Fibroblast of the aortic adventitia (primary cell): ENCODE measurements at places on chromosomes 3 and 15. TPM values are rescaled to one million over a fixed set of nuclear protein-coding genes. Genes with fewer than 3 reads are reported as not detected.
A peak's percentile ranks its signal among the peaks of the same experiment; 100 is the strongest.

DNA sequence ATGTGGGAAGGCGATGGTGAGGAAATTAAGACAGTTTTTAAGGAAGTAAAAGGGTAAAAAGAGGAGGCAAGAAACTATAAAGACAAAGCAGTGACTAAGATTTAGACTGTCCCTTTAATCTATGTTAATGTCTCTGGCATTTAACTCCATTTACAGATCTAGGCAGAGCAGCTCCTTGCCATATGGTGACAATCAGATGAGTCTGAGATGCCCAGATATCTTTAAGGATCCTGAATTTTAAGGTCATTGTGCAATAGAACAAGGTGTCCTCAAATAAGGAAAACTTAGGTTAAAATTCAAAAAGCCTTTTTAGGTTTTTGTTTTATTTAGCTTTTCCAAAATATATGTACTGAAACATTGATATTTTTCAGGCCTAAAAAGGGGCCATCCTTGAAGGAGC, 24.1 kb downstream of the RASGRP1 start:
- no peak for DNase-seq

DNA sequence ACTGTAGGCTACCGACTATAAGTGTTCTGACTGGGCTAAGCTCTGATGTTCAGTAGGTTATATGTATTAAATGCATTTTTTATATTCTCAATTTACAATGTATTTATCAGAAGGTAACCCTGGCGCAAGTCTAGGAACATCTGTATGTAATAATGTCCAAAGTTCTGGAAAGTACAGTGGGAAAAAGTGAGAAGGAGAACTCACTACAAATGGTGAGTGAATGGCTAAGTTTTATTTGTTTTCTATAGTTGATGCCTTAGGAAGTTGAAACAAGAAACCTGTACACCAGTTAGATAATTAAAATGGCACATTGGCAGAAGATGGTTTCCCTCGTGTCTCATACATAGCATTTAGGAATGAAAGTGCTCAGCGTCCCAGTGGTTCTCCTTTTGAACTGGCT, 333.4 kb upstream of the THRB start:
- DNase-seq = no peak

DNA sequence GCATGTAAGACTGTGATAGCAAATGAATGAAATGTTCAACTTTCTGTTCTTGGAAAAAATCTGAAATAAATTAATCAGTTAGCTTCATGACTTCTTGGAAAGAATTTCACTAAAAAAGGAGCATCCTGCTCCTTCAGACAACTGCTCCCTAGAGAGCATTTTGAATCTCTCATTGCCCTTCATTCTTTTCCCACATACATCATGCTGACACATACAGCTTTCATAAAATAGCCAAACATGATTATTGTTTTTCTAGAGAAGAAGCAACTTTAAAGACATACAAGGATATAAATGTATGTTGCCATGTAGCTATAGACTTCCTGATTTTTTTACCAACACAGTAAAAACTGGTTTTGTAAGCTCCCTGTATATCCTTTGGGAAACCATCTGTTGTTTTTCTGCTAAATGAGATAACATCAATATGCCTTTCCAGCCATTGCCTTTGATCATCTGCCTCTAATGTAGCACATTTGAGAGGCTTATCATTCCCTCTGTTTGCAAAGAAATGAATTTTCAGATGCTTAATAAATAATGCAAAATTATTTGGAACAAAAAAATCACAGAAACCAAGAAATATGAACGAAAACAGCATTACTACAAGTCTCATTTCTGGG, 248.2 kb upstream of the GPR149 start:
- no peak for DNase-seq

DNA sequence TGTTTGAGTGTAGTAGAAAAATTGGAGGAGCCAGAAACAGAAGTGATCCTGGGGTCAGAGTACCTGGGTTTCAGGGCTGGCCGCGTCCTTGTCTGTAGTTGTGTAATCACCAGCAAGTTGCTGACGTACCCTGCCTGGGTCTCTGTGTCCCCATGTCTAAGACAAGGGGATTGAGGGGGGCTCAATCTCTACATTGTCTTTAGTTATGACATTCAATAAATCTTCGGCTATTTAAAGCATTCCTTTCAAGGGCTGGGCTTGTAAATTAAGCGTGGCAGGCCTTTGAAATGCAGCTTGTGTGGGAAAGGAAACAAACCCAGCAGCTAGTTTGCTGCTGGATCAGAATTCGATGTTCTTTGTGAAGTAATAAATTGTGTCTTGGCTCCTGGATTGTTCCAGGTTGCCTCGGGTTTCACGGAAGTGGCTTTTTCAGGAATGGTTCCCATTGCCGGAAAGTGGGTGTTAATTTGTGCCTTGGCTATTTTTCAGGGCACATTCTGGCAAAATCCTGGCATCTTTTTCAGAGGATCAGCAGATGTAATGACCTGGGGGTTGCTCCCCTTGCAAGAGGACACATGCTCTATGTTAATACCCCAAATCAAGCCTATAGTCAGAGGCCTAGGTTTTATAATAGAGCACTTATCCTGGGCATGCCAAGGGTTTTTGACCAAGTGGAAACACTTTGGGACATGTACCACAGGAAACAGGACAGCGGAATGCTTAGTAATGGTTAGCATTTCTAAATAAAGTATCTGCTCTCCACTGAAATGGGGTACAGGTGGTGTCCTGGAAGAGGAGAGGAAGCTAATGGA, 294.8 kb upstream of the NR2E3 start:
- DNase-seq = no peak

DNA sequence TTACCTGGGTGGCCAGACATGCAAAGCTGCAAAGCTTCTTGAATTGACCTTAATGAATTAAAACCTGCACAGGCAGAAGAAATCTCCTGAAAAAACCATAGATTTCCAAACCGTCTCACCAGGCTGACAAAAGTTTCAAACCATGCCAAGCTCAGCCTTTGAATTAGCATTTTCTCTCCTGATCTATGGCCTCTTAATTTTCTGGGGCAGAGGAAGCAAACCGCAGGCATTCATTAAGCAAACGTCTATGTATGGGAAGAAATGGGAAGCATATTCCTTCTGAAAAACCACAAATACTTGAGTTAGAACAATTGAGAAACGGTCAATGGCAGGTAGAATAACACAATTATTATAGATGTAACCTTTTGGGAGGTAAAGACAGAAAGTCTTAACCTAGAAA, 500.2 kb upstream of the NR2F2 start:
- DNase-seq = no peak

DNA sequence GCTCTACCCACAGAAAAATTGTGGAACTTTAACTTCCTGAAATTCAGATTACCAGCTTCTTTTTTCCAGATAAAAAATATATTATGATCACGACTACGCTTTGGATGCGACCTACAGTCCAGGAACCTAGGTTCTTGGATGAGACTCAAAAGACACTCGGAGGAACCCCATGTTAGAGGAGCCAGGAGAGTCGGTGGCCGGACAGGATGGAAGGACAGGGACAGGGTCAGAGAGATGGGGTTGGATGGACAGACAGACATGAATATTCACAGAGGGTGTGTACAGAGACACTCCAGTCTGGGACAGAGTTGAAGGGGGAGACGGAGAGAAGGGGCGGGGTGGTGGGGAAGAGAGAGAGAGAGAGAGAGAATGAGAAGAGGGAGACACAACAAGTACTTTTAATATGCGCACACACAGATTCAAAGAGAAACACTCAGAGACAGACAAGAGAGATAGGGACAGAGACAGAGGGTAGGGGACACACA, 9.5 kb downstream of the FAM3D start:
- no peak for DNase-seq

PPP1R14D gene
- total RNA-seq = not detected in 2 replicates

GOLGA8G gene
- not detected in 2 replicates for total RNA-seq

- no peak for DNase-seq
These were observed 77.2 kb upstream of the AGBL1 start for GRCh38 chr15:86002444-86002843.

- no peak for DNase-seq
These were observed 5.9 kb downstream of the MESP1 start for GRCh38 chr15:89745131-89745530.

- DNase-seq = peak; percentile 43
These were observed 475.0 kb downstream of the TUSC7 start for GRCh38 chr3:117184574-117184973.

DNA sequence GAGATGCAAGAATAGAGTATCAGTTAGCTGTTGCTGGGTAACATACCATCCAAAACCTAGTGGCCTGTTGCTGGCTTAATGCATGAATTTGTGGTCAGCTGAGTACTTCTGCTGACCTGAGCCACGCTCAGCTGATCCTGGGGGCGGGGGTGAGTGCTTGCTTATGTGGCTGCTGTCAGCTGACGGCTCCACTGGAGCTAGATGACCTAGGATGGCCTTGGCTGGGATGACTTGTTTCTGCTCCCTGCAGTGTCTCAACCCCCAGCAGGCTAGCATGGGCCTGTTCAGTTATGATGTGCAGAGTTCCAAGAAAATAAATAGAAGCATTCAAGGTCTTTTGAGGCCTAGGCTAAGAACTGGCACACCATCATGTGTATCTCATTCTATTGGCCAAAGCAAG, 63.9 kb downstream of the FBLN2 start:
- peak; percentile 59 for DNase-seq

DNA sequence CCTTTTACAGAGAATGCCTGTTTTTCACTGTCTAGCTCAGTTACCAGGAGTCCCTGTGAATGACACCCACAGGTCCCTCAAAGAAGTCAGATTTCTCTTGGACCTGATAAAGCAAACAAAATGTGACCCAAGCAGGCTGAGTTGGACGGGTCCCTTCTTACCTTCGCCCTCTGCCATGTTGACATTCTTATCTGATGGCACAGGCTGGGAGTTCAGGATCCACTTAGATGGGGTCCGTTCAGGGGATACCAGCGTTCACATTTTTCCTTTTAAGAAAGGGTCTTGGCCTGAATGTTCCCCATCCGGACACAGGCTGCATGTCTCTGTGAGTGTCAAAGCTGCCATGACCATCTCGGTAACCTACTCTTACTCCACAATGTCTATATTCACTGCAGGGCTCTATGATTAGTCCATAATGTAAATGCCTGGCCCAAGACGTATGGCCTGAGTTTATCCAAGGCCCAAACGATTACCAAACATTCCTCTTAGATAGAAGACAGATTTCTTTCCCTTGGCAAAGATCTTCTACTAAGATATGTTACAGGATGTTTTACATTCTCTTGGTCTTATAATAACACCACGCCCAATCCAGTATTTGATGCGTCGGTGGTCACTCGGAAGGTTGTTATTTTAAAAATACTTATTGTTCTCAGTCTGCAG, 179.1 kb downstream of the THSD4 start:
- DNase-seq = peak; percentile 97

DNA sequence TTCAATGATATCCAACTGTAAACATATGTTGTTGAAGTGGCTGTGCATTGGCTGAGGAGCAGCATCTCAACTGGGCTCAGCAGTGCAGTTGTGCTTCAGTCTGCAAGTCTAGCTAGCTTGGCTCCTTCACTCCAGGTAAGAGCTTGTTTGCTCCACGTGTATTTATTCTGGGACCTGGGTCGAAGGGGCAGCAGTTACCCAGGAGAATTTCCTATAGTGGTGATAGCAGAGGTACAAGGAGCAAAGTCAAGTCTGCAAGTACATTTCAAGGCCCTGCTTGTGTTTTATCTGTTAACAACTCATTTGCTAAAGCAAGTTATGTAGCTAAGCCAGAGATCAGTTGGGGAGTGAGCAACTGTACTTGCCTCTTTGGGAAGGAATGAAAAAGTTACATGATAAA, 286.2 kb upstream of the UMPS start:
- DNase-seq = no peak

- peak; percentile 66 for DNase-seq
These were observed 60.0 kb downstream of the RPL22L1 start for GRCh38 chr3:170809975-170810357.

GRCh38 chr3:194787072-194787471, 101.4 kb downstream of the FAM43A start:
- DNase-seq = no peak

MEIS2 gene
- total RNA-seq = 43.7 and 84.0 TPM in 2 replicates

BTD gene
- total RNA-seq = 19.7 and 38.8 TPM in 2 replicates

MYL3 gene
- total RNA-seq = not detected in 2 replicates

DNA sequence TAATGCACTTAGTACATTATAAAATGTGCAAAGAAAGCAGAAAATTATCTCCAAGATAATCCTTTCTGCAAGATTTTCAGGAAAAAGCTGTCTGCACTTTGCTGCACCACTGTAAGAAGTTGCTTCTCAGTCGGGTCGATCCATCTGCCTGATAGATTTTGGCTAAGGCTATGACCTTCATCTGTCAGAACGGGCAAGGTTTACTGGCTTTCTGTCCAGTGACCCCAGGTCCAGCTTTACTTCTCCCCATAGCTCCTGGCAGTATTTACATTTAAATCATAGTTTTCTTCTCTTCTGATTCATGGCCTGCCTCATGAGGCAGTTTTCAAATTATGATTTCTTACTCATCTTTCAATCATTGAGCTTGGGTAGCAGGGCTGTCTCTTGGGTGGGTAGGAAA, 422.7 kb downstream of the EPHB1 start:
- no peak for DNase-seq

DNA sequence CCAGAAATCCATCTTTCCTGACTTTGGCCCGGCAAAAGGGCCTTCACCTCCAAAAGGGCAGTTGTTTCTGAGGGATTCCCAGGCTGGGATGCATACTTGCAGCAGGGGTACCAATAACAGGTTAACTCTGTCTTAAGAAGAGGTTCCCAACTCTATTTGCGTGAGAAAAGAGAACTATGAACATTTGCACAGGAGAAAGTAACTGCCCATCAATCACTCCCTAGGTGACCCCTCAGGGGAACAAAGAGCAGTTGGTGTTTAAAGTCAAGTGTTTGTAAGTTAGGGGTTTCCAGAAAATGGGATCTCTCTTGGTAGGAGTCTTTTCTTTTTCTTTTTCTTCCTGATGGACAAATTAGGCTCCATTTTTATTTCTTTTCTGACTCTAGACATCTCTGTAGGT, 97.3 kb downstream of the EPHB1 start:
- no peak for DNase-seq

- DNase-seq = no peak
These were observed 286.8 kb upstream of the NR2F2 start for GRCh38 chr15:96043591-96044171.

- DNase-seq = no peak
These were observed 280.0 kb downstream of the MEX3B start for GRCh38 chr15:81765816-81766215.

- no peak for DNase-seq
These were observed 14.7 kb upstream of the PIK3CB start for GRCh38 chr3:138849222-138849940.

DNA sequence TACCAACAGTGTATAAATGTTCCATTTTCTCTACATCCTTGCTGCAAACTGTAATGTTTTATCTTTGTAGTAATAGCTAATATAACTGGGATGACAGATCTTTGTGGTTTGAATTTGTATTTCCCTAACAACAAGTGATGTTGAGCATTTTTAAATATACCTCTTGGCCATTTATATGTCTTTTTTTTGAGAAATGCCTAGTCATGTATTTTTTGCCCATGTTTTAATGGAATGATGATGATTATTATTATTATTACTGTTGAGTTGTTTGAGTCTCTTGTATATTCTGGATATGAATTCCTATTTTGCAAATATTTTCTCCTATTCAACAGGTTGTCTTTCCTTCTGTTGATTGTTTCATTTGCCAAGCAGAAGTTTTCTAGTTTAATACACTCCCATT, 654.9 kb downstream of the ZPLD1 start:
- DNase-seq = no peak

HIGD2B gene
- not detected in 2 replicates for total RNA-seq
